ENCODE measurements at places on chromosomes 3 and 15.
A peak's percentile ranks its signal among the peaks of the same experiment; 100 is the strongest.

- peak; percentile 88 for DNase-seq
These were observed 42.5 kb downstream of the MCF2L2 start for GRCh38 chr3:183385698-183386613.

GRCh38 chr3:158152186-158152585 lies 42.3 kb downstream of the RSRC1 start:
- peak; percentile 29 for DNase-seq

DNA sequence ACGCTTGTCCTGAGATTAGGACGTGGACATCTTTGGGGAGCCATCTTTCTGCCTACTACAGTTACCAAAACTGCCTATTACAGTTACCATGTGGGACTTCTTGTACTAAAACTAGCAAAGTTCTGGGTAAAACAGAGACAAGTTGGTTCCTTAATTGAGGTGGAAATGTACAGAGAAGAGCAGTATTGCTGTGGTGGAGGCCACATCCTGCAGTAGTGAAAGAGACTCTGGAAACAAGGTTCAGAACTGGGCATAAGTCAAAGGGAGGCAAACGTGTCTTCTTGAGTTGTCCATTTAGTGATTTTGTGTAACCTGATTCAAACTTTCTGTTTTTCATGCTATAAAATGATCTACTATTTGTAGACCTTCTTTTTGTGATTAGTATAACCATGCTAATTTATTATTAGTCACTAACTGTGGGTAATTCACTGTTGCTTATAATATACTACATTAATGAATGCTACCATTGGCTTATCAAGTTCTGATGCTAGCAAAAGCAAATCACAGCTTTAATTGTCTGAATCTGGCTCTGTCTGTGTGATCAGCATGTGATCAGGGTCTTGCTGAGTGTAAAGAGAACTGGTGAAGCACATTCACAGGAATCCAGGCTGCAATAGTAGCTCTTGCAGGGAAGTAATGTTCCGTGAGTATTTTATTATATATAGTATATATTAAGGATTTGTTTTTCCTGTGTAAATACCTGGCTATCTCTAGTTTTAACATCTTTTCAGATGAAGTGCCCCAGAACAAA lies 207.9 kb upstream of the GAP43 start:
- no peak for DNase-seq

DNA sequence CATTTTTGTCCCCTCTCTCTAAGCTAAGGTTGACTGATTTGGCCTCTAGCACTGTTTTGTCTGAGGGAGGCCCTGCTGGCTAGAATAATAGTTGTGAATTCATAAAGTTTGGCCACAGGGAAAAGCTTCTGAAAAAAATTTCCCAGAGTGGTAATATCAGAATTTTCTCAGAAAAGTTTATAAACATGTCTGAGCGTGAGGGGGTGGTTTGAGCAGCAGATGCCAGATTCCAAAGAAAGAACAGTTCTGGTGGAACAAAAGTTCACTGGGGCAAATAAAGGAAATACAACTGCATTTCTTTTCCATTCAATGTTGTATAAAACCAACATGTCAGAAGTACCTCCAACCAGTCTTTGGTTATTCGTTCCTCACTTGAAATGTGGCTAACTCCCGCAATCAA lies 61.2 kb downstream of the CLDN1 start:
- no peak for DNase-seq

- DNase-seq: no peak
These were observed 13.2 kb downstream of the DPH3 start for GRCh38 chr3:16251316-16252085.

- DNase-seq: no peak
These were observed at the start of gene HHLA2 for GRCh38 chr3:108296239-108296638. TSS of gene HHLA2 (plus strand) at chr3:108296548. CDS start at chr3:108351814, 55,266 bp downstream.

GRCh38 chr3:156750874-156751245 lies 75.3 kb upstream of the LEKR1 start:
- no peak for DNase-seq

GRCh38 chr15:22936577-22937472 lies 43.3 kb downstream of the CYFIP1 start:
- DNase-seq: no peak

DNA sequence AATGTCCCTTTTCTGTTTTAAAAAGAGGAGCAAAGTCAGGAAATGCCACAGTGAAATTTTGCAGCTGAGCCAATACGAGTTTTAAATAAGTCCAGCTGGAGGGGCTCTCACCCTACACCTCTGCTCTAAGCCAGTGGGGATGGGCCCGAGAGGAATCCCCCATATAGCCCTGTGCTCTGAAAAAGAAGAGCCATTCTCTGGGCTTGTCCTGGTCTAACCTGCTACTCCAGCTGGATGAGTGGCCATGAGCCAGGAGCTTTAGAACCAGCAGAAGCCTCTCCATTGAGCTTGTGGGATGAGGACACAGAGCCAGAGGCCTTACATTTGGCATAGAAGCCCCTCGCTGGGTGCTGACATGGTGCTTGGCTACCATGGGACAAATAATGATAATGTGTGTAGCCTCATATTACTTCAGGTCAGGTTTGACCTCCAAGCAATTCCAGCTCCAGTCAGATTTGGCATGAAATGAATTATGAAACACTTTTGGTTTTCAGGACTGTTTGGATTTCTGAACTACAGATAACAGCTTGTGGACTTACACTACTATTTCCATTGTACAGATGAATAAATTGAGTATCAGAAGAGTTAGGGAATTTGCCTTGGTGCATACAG lies 172.4 kb downstream of the CHST2 start:
- no peak for DNase-seq

DNA sequence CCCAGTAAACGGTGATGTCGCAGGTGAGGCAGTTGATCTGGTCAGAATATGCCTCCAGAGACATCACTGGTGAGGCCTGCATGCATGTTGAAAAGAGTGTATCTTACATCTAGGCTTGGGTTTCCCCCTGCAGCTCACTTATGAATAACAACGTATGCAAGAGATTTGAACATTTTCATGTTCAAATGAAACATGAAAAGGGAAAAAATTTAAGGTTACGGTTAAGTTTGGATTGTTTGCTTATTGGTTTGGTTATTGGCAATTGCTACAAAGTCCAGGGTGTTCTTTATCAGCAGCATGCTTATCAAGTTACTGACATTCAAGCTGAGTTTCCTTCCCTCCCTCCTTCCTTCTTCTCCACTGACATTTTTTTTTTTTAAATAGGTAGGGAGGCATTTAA lies 123.2 kb downstream of the IGF1R start:
- DNase-seq: no peak

GRCh38 chr15:66359740-66360139 lies 3.3 kb upstream of the TIPIN start:
- DNase-seq: no peak

GRCh38 chr3:147915057-147915456 lies 505.9 kb downstream of the ZIC1 start:
- no peak for DNase-seq

DNA sequence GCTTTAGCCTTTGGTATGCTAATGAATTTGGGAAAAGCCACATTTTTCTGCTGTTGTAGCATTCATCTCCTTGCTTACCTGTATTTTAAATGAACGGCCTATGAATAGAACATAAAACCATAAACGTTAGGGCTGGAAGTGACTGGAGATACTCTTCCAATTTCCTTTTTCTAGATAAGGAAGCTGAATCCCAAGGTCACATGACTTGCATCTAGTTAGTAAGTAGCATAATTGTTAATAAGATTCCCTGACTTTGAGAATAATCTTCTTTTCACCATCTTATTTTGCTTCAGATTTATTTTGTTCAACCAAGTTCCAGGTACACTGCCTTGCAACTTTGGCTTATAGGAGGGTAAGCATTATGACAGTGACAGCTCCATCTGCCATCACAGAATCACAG lies 20.7 kb upstream of the EDEM1 start:
- DNase-seq: no peak

DNA sequence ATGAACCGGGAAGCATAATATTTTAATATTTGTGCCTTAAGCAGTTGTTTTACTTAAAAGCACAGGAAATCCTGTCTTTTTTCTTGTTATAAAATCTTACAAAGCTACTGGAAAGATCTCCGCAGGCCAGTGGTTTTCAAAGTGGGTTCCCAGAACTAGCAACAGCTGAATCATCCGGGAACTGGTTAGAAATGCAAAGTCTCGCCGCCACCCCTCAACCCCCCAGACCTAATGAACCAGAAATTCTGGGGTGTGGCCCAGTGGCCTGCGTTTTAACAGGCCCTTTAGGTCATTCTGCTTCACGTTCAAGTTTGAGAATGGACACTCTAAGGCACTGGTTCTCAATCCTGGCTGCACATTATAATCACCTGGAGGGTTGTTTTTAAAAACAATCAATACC lies 74.7 kb downstream of the PDZRN3 start:
- no peak for DNase-seq

- no peak for DNase-seq
These were observed 21.0 kb downstream of the GLCE start for GRCh38 chr15:69181424-69181823.

- no peak for DNase-seq
These were observed 62.3 kb downstream of the UBP1 start for GRCh38 chr3:33377931-33378330.

DNA sequence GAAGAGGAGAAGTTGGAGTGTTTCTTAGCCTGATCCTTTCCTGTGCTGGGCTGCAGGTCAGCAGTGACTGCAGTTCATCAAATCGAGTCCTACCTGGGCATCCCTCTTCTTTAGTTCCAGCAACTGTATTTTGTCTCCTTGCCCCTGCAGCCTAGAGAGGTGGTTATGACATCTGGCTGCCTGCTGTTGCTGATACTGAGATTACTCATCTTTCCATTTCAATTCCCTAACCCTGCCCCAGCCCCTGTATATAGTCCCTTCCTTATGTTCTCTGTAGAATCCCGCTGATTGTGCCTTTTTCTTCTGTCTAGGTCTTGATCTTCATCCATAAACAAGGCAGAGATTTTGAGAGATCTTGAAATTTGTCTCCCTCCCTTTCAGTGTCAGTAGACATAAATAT lies 393.3 kb downstream of the EDEM1 start:
- no peak for DNase-seq

- peak; percentile 39 for DNase-seq
These were observed 97.2 kb upstream of the FLNB start for GRCh38 chr3:57910990-57911389.

- no peak for DNase-seq
These were observed 168.7 kb downstream of the EPHA3 start for GRCh38 chr3:89276116-89276515.

- DNase-seq: no peak
These were observed 47.4 kb downstream of the CLDN18 start for GRCh38 chr3:138057384-138057783.

DNA sequence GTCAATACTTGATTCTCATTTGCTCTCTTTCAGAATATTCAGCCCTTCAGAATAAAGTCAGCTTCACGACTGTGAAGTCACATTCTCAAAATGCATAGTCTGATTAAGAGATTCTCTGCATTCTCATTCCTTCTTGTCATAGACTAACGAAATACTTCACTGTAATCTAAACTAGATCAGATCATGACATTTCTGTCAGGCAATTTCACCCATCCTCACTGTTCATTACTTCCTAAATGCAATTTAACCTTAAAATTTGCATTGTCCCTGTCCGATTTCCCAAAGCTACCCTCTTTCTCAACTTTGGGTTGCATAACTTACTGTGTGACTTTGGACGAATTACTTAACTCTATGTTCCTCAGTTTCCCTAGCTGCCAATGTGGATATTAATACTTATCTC lies 6.2 kb downstream of the RPL22L1 start:
- DNase-seq: no peak

All from COLO829 (cell line).